Left colon (tissue), 2 donors: ENCODE measurements at places on chromosomes 4 and X.

GRCh38 chr4:147104768-147105167 lies 159.1 kb upstream of the TTC29 start:
- no peak for DNase-seq

GRCh38 chrX:15781961-15782699 lies 8.2 kb upstream of the ZRSR2 start:
- no peak for DNase-seq

DNA sequence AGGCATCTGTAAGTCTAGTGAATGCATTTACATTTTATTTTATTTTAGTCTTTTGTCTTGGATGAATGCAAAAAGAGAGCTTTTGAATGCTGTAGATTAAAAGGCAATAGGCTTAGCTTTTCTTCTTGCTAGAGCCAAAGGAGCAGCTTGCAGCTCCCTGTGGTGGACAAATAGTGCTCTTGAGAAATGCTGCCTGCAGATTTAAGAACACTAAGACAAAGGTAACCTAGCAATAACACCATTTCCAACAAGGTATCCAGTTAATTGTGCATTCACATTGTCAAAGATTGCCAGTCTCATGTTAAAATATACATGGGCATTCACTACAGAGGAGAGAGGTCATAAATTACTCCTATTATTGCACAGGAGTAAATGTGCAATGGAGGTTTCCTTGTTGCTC lies 859.2 kb upstream of the PRKX start:
- DNase-seq = no peak

- DNase-seq = no peak
Observed at GRCh38 chrX:13102636-13103035, 58.2 kb upstream of the FAM9C start.

- no peak for DNase-seq
Observed at GRCh38 chr4:152545088-152545487, 9.2 kb upstream of the FBXW7 start.
